Stimulated activated CD8-positive, alpha-beta memory T cell treated with anti-CD3 and anti-CD28 coated beads, Interleukin-12 subunit alpha, Interleukin-12 subunit beta, amount 100 ng/mL, for 4 hours (primary cell): ENCODE measurements at places on chromosomes 12 and 14.

DNA sequence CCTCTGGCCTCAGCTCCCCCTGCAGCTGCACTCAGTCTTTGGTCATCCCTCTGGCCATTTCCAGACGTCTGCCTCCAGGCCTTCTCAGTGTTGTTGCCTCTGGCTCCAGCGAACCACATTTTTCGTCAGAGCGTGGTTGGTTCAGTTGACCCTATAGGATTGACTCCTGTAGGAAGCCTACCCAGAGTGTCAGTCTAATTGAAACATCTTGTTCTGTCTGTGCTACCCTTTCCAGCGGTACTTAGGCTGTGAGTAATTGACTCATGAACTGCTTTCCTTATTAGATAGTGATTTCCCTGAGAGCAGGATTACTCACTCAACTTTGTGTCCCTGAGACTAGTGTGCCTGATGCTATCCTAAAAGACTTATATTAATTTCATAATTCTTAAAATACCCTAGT, 373.2 kb downstream of the ATP23 start:
- no peak for DNase-seq

- DNase-seq: no peak
Measured at GRCh38 chr14:74567646-74568379, 44.2 kb downstream of the LTBP2 start.

DNA sequence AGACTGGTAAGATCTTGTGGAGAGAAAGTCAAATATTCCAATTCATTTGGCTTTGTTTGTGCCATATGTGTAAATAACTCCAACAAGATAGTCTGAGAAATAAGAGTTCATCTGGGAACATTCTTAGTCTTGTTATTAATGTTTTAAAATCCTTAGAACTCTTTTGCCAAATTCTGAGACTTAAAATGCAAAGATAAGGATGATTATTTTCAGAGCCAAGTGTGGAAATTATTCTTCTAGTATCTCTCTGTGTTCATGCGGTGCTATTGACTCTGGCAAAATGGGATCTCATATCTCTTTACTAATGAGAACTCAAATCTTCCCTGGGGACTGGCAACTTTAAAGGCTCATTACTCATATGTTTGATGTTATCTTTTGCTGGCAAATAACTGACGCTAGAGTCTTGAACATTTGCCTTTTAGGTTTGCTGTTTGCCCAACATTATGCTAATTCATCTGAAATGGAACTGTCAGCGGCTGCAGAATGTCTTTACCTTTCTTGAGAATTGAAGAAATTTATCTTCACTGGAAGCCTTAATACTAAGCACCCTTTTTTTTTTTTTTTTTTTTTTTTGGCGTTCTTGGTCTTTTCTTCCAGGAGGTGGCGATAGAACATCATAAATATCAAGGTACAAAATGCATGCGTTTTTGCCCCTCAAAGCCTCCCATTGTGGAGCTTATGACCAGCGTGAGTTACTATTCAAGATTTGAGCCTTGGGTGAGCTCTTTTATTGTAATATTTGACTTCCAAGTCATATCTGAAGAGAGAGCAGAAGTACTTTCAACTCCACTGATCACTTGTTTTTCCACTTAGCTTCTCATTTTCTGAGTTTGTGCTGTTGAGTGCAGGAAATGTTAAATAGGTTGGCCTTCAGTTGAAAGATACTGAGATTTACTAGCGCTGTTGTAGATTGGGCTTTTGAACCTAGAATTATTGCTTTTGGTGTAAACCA, 86.5 kb downstream of the CAND1 start:
- no peak for DNase-seq

DNA sequence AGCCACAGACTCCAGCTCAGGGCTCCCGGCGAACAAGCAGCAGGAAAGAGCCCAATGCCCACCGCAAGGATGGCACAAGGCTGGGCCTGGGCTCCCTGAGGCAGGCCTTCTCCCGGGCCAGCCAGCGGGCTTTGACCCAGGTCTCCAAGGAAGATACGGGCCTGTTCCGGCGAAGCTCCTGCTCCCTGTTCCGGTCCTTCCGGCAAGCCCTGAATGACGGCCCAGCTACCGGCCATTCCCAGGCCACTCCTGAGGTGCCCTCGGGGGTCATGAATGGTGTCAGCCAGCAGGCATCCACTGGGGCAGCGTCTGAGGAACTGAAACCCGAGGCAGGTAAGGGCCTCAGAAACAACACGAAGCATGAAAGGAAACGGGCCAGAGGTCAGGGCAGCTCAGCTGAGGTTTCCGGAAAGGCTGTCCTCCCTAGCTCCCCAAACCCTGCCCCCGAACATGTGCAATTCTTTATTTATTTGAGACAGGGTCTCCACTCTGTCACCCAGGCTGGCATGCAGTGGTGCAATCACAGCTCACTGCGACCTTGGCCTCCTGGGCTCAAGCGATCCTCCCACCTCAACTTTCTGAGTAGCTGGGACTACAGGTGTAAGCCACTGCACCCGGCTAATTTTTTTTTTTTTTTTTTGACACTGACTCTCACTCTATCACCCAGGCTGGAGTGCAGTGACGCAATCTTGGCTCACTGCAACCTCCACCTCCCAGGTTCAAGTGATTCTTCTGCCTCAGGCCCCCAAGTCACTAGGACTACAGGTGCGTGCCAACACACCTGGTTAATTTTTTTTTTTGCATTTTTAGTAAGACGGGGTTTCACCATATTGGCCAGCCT, 6.0 kb downstream of the EXOC3L4 start:
- DNase-seq: no peak

DNA sequence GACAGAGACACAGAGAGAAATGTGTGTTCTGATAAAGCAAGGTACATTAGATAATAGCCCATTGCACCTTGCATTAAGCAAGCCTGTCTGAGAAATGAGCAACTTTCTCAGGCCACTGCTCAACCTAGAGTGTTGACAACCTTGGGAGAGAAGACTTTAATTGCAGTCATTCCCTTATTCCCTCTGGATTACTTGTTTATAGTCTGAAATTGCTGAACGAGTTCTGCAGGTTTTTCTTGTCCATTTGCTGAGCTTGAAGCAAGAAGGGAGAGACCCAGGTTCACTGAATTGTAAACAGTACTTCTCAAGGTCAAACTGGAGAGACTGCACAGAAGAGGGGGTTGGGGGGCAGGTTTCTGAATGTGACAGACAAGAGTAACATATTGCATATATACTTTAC, 159.4 kb upstream of the PLEKHG7 start:
- no peak for DNase-seq

DNA sequence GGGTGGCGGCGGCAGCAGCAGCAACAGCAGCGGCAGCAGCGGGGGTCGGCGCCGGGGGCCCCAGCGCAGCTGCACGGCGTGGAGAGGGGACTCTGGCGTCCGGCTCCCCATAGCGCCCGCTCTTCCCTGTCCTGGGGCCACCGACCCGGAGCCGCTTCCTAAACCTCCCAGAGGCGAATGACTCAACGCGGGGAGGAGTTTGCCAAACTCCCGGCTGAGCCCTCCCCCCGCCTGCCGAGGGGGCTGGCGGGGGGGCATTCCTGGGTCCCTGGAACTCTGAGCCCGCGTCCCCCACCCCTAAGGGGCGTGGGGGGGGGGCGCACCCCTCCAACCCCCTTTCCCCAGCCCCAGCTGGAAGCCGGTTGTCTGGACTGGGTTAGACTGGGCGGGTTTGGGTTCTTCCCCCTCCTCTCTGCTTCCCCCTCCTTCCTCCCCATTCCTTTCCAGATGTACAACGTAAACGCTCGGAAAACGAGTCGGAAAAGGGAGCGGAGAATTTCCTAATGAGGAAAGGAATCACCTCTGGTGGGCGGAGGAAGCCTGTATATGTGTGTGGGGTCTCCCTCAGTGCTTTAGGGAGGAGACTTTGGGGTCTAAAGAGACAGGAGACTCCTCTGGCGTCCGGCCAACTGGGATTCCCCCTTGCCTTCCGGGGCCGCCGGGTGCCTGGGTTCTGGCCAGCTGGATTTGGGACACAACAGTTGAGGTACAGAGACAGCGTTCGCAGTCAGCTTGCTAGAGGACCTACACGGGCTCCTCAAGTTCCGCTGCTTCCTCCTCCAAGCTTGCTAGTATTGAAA, at the start of gene ITGA5:
Gene ITGA5 (minus strand): TSS at position 179 of the 800 bp plus-strand sequence. CDS start 68 bp downstream, at position 111.
- no peak for DNase-seq

- DNase-seq: no peak
Measured at GRCh38 chr12:14273913-14274311, 91.6 kb upstream of the ATF7IP start.

DNA sequence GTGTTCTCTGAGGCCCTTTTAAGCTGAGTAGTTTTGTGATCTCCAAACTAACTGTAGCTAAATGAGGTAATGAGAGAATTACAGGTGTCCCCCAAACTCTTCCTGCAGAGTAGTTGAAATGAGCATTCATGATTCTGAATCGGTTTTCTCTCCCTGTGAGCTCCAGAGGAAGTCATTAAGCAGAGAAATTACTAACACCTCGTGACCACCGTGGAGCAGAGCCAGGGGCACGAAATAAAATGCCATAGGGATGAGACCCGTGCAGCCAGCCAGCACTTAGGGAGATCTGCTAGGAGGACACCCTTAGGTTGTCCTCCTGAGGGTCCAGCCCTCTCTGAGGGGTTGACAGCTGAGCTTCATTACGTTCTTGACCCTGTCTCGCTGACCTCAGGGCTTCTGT, 79.5 kb downstream of the SLC25A47 start:
- DNase-seq: no peak

- DNase-seq: no peak
Measured at GRCh38 chr12:74105434-74105833, 432.2 kb upstream of the ATXN7L3B start.

GRCh38 chr14:61701946-61702345, 6.6 kb downstream of the HIF1A start:
- DNase-seq: no peak

- no peak for DNase-seq
Measured at GRCh38 chr12:40223646-40224045, 1.2 kb upstream of the LRRK2 start.

- DNase-seq: no peak
Measured at GRCh38 chr12:117046425-117046824, 52.8 kb downstream of the TESC start.

DNA sequence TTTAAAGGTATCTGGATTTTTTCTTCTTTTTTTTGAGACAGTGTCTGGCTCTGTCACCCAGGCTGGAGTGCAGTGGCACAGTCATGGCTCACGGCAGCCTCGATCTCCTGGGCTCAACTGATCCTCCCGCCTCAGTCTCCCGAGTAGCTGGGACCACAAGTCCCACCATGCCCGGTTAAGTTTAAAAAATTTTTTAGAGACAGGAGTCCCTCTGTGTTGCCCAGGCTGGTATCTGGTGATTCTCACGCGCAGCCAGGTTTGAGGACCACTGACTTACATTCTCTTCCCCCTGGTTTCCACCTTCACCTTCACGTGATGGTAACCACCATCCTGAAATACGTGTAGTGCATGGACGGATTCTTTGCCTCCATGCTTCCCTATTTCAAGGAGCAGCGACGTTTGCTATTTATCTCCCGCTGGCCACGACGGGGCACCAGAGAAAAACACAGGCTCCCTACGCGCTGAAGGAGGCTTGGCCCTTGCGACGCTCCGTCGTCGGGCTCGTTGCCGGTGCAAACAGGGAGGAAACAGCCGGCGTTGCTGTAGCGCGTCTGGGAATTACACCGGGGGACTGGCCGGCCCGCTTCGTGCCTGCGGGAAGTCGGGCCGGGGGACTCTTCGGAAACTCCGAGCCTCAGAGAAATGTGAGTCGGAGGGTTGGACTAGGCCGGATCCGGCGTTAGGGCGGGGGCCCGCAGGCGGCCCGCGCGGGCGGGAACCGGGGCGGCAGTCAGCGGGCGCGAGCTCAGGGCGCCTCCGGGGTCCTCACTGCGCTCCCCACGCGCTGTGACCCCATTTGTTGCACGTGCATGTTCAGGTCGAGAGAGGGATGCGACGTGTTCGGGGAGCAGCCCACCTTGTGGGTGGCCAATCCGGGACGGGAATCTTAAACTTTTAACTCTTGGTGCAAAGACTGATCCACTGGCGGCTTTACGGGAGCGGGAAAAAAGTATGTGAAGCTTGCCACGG, at the start of gene TCHP:
Gene TCHP (plus strand): TSS at position 492 of the 969 bp plus-strand sequence. CDS start 2,753 bp downstream, outside the sequence.
- DNase-seq: peak; percentile 52

- DNase-seq: no peak
Measured at GRCh38 chr12:80849337-80849736, 88.4 kb downstream of the LIN7A start.

DNA sequence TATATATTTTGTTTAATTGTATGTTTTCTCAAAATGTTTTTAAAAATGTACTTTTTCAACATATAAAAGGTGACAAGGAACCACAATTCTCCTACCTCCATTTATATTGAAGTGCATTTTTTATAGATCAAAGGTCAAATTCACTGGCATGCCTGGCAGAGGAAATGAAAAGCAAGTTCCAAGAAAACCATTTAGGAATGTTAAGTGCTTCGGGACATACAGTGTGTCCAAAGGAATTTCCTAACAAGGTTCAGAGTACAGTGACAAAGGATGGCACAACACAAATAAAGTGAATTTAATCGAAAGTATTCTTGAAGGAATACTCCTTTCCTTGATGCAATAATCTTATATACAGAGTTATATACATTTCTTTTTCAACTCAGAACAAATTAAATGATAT, 242.3 kb downstream of the CCER1 start:
- no peak for DNase-seq

DNA sequence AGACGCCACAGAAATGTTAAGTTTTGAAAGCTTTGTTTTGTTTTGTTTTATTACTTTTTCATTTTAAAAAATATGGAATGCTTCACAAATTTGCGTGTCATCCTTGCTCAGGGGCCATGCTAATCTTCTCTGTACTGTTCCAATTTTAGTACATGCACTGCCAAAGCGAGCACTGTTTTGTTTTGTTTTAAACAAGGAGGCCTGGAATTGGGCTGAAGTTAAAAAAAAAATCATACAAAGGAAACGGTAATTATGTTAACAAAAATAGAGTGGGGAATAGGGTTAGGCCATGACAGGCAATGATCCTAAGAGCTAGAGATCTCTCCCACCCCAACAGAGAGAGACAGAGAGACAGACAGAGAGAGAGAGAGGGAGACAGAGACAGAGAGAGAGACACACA, 57.0 kb downstream of the ZFP36L1 start:
- DNase-seq: no peak

- DNase-seq: no peak
Measured at GRCh38 chr12:13546231-13546630, 349.7 kb downstream of the EMP1 start.

DNA sequence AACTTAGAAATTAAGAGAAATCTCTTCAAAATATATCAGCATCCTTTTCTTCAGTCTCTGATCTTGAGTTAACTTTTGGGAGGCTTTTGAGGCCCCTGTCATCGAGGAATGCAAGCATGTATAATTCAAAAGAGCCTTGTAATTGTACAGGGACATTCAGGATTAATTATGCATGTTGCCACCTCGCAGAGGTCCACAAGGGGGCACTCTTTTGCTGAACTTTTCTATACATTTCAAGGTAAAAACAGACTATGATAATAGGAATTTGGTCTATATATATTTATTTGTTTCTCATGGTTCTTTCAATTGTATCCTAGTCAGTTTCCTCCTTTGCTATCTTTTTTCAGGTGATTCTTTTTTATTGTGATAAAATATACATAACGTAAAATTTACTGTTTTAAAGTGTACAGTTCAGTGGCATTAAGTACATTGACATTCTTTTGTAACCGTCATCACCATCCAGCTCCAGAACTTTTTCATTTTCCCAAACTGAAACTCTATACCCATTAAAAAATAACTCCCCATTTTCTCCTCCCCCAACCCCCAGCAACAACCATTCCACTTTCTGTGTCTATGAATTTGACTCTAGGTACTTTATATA, 47.0 kb upstream of the SLC2A13 start:
- DNase-seq: no peak

- no peak for DNase-seq
Measured at GRCh38 chr14:59926534-59926933, 6.6 kb downstream of the LRRC9 start.

GRCh38 chr12:89059721-89060541, 292.4 kb downstream of the DUSP6 start:
- DNase-seq: no peak

GRCh38 chr12:100566887-100567637, 6.4 kb upstream of the GAS2L3 start:
- DNase-seq: no peak

GRCh38 chr12:109645194-109645593, 68.4 kb upstream of the FAM222A start:
- DNase-seq: no peak
